ENCODE measurements at places on chromosomes 1 and 21. TPM values are rescaled to one million over a fixed set of nuclear protein-coding genes. Genes with fewer than 3 reads are reported as not detected.

Gene KIF26B
- total RNA-seq = 2.7 TPM

DNA sequence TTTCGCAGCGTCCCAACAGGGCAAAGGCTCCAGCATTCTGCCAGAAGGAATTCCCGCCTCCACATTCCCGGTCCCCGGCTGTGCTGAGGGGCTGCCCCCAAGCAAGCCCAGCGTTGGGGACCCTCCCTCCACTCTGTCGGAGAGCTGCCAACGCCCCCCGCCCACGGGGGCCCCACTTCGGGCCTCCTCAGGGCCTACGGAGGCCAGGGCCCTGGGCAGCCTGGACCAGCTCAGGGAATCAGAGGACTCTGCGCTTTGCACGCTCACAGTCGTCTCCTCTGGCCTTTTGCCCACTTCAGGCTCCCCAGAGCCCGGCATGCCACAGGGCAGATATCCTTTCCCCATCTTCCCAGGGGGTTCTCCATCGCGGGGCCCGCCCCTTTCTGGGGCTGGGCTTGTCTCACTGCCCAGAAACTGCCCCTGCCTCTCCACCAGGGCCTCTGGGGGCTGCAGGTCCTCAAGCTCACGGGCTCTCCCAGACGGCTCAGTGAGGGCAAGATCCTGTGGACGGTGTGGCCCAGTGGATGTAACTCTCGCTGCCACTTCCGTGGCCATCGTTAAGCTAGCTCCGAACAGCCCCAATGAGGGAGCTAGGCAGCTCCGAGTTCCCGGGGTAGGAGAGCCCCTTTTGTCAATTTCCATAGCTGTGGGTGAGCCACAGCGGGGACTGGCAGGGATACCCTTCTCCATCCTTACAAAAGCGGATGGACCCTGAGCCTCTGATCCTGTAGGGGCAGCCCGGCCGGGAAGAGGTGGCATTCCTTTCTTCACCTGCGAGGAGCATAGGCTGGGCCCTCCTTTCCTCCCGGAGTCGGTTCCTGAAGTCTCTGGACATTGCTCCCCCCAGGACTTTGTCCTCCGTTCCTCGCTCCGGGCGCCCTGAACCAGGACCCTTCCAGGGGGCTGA lies 2.8 kb downstream of the ITPKB start:
- peak overlapping the region; percentile 75 for H3K4me3 ChIP-seq
- H3K27ac ChIP-seq = no peak overlapping the region
- no peaks in the 10 kb centered on the region for H3K27me3 ChIP-seq
- H3K36me3 ChIP-seq = no peaks in the 10 kb centered on the region

GRCh38 chr21:36852293-36852692 lies 114.2 kb downstream of the HLCS start:
- no peak for DNase-seq
- no peak overlapping the region for H3K27ac ChIP-seq
- no peaks in the 10 kb centered on the region for H3K27me3 ChIP-seq
- no peaks in the 10 kb centered on the region for H3K36me3 ChIP-seq
- H3K4me1 ChIP-seq = no peaks in the 10 kb centered on the region

DNA sequence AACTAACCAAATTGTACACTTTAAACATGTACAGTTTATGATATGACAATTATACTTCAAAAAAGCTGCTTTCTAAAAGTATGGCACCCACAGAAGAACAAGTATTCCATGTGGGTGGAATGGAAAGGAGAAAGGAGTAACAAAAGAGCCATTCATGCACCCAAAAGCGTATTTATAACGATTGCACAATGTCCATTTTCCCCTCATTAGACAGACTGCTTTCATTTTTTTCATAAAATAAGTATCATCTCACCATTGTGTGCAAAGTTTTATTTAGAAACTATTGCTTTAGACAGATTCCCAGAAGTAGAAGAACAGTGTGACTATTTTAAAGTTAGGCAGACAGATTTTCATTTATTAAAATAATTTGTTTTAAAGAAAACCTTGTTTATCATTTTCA lies 59.6 kb downstream of the KIAA0319L start:
- H3K27ac ChIP-seq = no peak overlapping the region
- H3K4me1 ChIP-seq = peaks cover 3% of the 10 kb centered on the region
- DNase-seq = no peak
- H3K36me3 ChIP-seq = no peaks in the 10 kb centered on the region

DNA sequence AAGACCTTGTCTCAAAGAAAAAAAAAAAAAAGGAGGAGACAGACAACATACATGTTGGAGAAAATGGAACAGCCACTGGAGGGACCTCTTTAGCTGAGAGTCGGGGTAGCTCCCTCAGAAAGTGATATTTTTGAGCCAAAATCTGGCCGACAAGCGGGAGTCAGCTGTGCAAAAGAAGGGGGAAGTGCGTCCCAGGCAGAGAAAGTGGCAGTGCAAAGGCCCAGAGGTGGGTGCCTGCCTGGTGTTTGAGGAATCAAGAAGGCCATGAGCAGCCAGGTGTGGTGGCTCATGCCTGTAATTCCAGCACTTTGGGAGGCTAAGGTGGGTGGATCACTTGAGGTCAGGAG lies 6.1 kb upstream of the CROCC start:
- H3K36me3 ChIP-seq = no peaks in the 10 kb centered on the region
- no peak overlapping the region for H3K4me3 ChIP-seq
- no peak for DNase-seq
- no peaks in the 10 kb centered on the region for H3K4me1 ChIP-seq

GRCh38 chr1:36567601-36568341 lies 85.1 kb upstream of the CSF3R start:
- H3K4me3 ChIP-seq = no peak overlapping the region
- H3K4me1 ChIP-seq = no peaks in the 10 kb centered on the region
- no peaks in the 10 kb centered on the region for H3K36me3 ChIP-seq
- H3K27ac ChIP-seq = no peak overlapping the region
- no peak for DNase-seq
- no peaks in the 10 kb centered on the region for H3K27me3 ChIP-seq

Gene HOOK1
- total RNA-seq = 19.4 TPM

- H3K27me3 ChIP-seq = no peaks in the 10 kb centered on the region
- H3K4me1 ChIP-seq = no peaks in the 10 kb centered on the region
These were observed 25.6 kb downstream of the AGMAT start for GRCh38 chr1:15559189-15559810.

GRCh38 chr1:240492832-240493440 lies 119.0 kb downstream of the GREM2 start:
- H3K4me1 ChIP-seq = no peaks in the 10 kb centered on the region
- H3K27ac ChIP-seq = no peak overlapping the region
- no peak overlapping the region for H3K4me3 ChIP-seq

DNA sequence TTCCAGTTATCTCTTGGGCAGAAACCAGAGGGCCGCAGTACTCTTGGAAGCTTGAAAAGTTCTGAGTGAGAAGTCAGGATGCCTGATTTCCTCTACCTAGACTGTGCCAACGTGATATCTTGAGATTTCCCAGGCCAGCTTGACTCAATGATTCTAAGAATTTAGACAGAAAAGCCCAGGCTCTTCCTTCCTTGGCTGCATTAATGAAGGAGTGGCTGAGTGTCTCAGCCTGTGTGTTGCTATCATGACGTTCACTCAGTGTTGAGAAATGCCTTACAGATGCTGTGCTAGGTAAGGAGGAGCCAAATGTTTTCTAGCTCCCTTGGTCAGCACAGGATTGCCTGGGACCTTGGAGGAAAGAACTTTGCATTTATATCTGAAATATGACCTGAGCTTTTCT lies 454.1 kb upstream of the USP24 start:
- peaks cover 17% of the 10 kb centered on the region for H3K4me1 ChIP-seq
- H3K4me3 ChIP-seq = no peak overlapping the region
- H3K27ac ChIP-seq = peak overlapping the region; percentile 3
- peak; percentile 71 for DNase-seq

Gene DMBX1
- not detected for total RNA-seq

- no peak overlapping the region for H3K4me3 ChIP-seq
- H3K27ac ChIP-seq = no peak overlapping the region
- H3K4me1 ChIP-seq = no peaks in the 10 kb centered on the region
- no peaks in the 10 kb centered on the region for H3K27me3 ChIP-seq
These were observed 64.6 kb downstream of the URB2 start for GRCh38 chr1:229690662-229691061.

Gene ARTN
- total RNA-seq = 0.23 TPM

DNA sequence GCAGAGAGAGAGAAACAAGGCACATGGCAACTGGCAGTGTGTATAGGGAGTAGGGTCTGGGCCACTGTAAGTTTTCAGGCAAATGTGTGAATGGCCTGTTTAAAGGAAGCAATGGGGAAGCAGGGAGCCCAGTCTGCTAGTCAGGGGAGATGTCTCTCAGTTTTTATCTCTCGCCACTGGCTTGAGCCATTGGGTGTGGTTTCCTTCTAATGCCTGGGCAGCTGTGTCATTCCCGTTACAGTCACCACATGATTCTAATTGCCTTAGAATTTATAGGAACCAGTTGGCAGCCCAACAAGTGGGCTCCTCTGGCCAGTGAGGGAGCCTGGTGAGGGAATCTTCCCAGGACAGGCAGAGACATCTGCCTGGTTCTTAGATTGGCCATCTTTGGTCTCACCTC lies 182.4 kb downstream of the DISC1 start:
- H3K4me1 ChIP-seq = peaks cover 2% of the 10 kb centered on the region
- H3K27ac ChIP-seq = no peak overlapping the region
- H3K27me3 ChIP-seq = no peaks in the 10 kb centered on the region
- peaks cover 3% of the 10 kb centered on the region for H3K36me3 ChIP-seq
- DNase-seq = no peak
- no peak overlapping the region for H3K4me3 ChIP-seq

Gene RCSD1
- 29.4 TPM for total RNA-seq

Gene FMO1
- total RNA-seq = 3.7 TPM
